ENCODE measurements at places on chromosomes 13 and 19.

- no peak for DNase-seq
These were observed 2.2 kb downstream of the MADCAM1 start for GRCh38 chr19:498511-498891.

DNA sequence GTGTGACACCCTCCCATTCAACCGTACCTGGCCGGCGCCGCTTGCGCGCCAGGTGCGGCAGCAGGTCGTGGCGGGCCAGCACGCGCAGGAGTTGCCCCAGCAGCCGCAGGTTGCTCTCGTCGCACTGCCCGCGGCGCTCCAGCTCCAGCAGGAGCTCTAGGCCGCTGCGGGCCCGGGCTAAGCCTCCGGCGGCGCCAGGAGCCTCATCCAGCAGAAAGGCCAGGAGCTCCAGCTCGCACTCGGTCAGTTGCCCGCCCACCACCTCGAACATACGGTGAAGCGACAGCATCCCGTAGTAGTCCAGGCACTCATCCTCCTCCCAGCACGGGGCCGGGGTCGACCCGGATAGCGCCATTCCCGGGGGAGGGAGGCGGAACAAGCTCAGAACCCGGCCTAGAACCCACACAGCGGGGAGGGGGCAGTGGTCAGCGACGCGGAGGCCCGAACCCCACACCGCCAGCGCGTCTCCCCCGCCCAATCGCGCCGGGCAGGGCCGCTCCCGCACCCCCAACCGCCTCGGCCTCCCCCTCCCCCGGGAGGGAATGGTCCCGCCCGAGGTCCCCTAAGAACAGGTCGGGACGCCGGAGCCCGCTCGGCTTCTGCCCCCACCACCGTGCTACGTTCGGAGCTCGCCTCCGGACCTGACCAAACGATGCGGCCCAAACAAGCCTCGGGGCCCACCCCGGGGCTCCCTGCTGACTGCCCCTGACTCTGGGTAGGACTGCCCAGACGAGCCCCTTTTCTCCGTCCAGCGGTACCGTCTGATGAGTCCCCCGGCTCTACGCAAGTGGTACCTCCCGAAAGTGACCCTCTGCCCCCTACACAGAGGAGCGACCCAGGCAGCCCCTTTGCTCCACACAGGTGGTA lies 591 bp downstream of the DEDD2 start:
- peak; percentile 26 for DNase-seq

GRCh38 chr19:14505488-14506239 lies 9.7 kb upstream of the GIPC1 start:
- DNase-seq: peak; percentile 15

GRCh38 chr19:8615024-8615423 lies 4.5 kb upstream of the ADAMTS10 start:
- no peak for DNase-seq

DNA sequence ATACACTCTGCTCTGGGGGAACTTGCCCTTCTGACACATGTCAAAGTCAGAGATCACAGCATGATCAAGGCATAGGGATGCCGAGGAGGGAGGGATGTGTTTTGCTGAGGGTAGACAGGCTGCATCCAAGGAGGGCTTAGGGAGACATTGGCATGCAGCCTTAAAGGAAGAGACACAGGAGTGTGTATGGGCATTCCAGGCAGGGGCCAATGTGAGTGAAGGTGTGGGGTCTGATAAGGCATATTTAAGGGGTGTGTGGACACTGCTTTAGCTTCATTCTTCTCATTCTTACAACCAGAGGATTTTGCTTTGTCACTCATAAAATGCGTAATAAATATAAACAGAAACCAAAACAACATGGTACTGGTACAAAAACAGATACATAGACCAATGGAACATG lies 193.4 kb downstream of the RGCC start:
- DNase-seq: no peak

GRCh38 chr13:37652596-37652995 lies 54.0 kb upstream of the POSTN start:
- no peak for DNase-seq

GRCh38 chr19:1214299-1214861 lies 8.8 kb downstream of the STK11 start:
- DNase-seq: no peak

DNA sequence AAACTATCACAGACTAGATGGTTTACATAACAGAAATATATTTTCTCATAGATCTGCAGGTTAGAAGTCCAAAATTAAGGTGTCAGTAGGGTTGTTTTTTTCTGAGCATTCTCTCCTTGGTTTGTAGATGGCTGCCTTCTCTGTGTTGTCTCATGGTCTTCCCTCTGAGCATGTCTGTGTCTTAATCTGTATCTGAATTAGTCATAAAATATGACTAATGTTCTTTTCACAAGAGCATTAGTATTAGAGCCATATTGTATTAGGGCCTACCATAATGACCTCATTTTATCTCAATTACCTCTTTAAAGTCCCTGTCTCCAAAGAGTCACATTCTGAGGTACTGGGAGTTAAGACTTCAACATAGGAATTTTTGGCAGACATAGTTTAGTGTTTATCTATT lies 77.2 kb upstream of the OBI1 start:
- DNase-seq: no peak

DNA sequence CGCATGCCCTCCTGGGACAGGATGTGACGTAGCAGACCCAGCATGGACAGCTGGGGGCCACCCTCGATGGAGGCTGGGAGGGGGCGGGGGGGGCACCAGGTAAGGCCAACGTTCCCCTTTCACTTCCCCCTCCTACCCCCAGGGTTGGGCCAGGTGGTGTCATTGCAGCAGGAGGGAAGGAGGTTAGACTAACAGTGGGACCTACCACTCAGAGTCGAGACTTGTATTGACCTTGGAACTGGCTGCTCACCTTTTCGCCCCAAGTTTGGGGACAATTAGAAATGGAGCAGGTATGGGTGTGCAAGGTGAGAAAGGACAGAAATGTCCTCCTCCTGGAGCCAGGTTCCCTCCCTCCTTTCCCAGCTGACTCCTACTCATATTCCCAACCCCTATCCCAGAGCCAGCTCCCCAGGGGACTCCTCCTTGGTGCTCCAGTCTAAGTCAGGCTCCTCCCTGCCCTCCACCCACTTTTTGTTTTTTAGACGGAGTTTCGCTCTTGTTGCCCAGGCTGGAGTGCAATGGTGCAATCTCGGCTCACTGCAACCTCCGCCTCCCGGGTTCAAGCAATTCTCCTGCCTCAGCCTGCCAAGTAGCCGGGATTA lies 8.6 kb upstream of the SLC25A41 start:
- no peak for DNase-seq

GRCh38 chr13:40562975-40563349 lies 103.5 kb downstream of the FOXO1 start:
- no peak for DNase-seq

DNA sequence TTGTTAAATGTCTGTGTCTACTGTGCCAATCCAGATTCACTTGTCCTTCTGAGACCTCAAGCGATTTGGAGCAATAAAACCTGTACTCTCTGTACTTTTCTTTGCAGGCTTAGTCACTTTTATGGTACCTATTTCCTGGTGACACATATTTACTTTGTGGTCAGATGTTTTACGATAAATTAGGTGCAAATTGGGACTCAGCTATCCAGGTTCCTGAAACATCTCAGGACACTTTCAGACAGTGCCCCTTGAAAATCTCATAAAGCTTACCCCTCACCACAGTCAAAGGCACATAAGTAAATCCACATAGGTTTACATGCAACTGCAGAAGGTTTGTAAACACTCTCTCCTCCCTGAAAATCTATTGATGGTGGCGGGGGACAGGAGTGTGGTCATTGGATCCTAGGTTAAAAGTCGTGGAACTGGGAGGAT lies 438.8 kb downstream of the EFNB2 start:
- DNase-seq: no peak

- DNase-seq: no peak
These were observed 49.7 kb downstream of the ESD start for GRCh38 chr13:46747031-46747820.

- no peak for DNase-seq
These were observed 116.7 kb downstream of the TNFRSF19 start for GRCh38 chr13:23686948-23687347.

DNA sequence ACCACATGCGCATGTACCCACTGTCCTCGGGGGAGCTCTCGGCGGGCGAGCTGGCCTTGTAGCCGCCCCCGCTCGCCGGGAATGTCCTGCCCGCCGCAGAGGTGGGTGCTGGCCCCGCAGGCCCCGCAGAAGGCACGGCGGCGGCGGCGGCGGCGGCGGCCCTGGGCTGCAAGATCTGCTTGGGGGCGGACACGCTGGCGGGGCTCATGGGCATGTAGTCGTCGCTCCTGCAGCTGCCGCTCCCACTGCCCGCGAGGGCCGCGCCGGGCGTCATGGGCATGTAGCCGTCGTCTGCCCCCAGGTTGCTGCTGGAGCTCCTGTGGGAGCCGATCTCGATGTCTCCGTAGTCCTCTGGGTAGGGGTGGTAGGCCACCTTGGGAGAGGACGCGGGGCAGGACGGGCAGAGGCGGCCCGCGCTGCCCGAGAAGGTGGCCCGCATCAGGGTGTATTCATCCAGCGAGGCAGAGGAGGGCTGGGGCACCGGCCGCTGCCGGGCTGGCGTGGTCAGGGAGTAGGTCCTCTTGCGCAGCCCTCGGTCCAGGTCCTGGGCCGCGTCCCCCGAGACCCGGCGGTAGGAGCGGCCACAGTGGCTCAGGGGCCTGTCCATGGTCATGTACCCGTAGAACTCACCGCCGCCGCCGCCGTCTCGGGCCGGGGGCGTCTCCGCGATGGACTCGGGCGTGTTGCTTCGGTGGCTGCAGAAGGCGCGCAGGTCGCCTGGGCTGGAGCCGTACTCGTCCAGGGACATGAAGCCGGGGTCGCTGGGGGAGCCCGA lies 2.4 kb downstream of the IRS2 start:
- no peak for DNase-seq

- no peak for DNase-seq
These were observed 720.6 kb downstream of the EFNB2 start for GRCh38 chr13:105814902-105815250.

DNA sequence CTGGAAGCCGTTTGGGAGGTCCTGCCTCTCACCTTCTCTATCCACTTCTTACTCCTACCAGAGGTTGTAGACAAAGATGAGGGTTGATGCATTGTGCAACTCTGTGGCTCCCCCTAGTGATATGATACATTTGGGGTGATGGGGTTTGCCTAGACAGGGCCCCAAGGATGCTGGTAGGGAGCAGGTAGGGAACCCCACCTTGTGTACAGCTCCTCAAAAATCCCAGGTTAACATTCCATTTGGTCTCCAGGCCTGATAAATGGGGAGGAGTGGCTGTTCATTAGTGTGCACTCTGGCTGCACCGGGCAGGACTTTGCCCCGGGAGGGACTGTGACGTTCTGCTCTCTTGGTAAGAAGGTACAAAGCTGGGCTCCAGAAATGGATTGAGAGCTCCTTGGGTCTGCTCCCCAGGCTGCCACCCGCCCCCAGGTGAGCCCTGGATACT lies 19.2 kb downstream of the SIGLEC8 start:
- no peak for DNase-seq

- no peak for DNase-seq
These were observed 8.7 kb downstream of the GPX4 start for GRCh38 chr19:1112268-1113029.

GRCh38 chr13:52713894-52714293 lies 25.7 kb downstream of the CNMD start:
- no peak for DNase-seq

GRCh38 chr13:26280295-26280694 lies 26.4 kb downstream of the CDK8 start:
- DNase-seq: no peak

- DNase-seq: peak; percentile 88
These were observed 12.1 kb upstream of the PEX11G start for GRCh38 chr19:7500811-7501450.

- no peak for DNase-seq
These were observed 40.8 kb downstream of the BBC3 start for GRCh38 chr19:47190167-47190727.

DNA sequence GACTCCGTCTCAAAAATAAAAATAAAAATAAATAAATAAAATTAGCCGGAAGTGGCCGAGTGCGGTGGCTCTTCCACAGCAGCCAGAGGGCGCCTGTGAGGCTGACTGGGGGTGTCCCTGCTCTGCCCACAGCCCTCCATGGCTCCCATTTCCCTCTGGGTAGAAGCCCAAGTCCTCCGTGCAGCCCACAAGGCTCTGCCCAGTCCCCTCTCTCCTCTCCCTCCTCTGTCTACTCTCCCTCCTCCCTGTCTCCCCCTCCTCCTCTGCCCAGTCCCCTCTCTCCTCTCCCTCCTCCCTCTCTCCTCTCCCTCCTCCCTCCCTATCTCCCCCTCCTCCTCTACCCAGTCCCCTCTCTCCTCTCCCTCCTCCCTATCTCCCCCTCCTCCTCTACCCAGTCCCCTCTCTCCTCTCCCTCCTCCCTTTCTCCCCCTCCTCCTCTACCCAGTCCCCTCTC lies 20.4 kb downstream of the MISP start:
- peak; percentile 14 for DNase-seq

DNA sequence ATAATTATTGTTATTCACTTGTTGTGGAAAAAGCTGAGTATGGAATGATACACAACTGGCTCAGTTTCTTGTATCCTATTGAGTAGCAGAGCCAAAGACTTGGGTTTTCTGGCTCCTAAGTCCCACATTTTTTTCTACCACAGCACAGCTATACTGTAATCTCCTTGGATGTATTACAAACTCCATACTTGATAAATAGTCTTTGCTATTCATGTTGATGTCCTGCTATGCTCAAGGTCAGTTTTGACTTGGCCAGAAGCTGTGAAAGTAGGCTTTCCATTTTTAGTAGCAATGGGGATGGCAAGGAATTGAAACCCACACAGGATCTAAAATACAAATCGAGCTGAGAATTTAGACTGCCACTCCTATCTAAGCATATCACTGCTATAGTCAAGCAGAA lies 79.1 kb downstream of the B3GLCT start:
- DNase-seq: no peak

GRCh38 chr13:36344886-36345437 lies 1.2 kb downstream of the SPART start:
- peak; percentile 35 for DNase-seq

- no peak for DNase-seq
These were observed 709.3 kb upstream of the KLHL1 start for GRCh38 chr13:70817576-70817975.

- DNase-seq: no peak
These were observed 84.5 kb upstream of the PCDH20 start for GRCh38 chr13:61500176-61500575.

DNA sequence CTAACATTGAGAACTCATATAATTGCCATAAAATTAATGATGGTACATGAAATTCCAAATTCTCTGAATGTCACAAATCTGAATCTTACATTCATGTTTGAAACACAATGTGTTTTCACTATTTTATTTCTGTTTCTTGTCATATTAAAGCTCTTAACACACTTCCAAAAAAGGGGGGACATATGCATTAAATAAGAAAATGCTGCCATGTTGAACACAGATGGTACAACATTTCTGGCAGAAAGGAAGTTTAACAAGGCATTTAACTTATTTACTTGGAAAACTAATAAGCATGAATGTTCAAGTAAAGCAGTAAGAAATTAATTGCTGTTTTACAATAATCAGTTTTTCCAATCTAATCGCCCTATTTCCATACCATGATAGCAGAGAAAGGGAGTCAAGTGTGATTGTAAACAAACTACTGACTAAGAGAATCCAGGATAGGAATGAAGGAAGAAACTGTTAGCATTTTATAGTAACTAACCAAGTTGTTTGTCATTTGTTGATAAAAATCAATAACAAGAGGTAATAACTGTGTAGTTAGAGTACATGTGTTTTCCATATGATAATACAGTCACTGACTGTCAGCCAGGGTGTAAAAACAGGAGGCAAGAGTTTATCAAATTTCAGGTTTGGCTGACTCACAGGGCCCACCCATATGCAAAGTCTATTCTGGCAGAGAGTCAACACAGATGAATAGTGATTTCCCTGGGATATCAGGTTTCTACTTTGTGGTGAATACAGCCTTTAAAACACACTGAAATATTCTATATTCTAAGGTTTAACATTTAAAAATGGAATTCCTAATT lies 5.7 kb upstream of the FOXO1 start:
- peak; percentile 53 for DNase-seq
